SJCRH30 (cell line): ENCODE measurements at places on chromosomes 5 and 9. TPM values are rescaled to one million over a fixed set of nuclear protein-coding genes. Genes with fewer than 3 reads are reported as not detected.

DNA sequence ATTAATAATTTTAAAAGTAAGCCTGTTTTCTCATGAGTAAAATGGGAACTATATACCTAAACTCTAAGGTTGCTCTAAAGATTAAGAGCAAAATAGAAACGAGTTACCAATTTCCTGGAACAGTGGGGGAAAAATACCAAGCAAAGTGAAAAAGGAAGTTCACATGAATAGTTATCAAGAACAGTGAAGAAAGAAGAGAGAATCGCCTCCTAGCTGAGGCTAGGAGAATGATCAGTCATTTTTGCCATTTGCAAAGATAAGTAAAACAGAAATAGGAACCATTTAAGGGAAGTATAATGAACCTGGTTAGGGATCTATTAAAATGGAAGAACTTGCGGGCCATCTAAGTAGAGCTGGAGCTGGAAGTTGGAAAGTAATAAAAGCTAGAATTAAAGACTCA lies 50.7 kb downstream of the P4HA2 start:
- H3K36me3 ChIP-seq, result no peaks in the 10 kb centered on the region
- no peak overlapping the region for H3K4me3 ChIP-seq
- DNase-seq, result no peak
- peaks cover 8% of the 10 kb centered on the region for H3K4me1 ChIP-seq
- no peaks in the 10 kb centered on the region; the same call in 1 of the 2 replicates for H3K27me3 ChIP-seq
- H3K27ac ChIP-seq, result no peak overlapping the region

- no peak overlapping the region for H3K27ac ChIP-seq
- no peaks in the 10 kb centered on the region for H3K36me3 ChIP-seq
- no peaks in the 10 kb centered on the region for H3K27me3 ChIP-seq
- no peaks in the 10 kb centered on the region for H3K4me1 ChIP-seq
- no peak for DNase-seq
These were observed 13.0 kb upstream of the NR5A1 start for GRCh38 chr9:124520206-124520596.

GRCh38 chr9:5841771-5842573 lies 9.1 kb upstream of the ERMP1 start:
- no peaks in the 10 kb centered on the region for H3K36me3 ChIP-seq
- peaks cover 27% of the 10 kb centered on the region for H3K4me1 ChIP-seq
- DNase-seq, result peak; percentile 30
- H3K27me3 ChIP-seq, result no peaks in the 10 kb centered on the region
- no peak overlapping the region for H3K4me3 ChIP-seq
- no peak overlapping the region for H3K27ac ChIP-seq

GRCh38 chr5:97134634-97135033 lies 7.8 kb downstream of the LIX1 start:
- DNase-seq, result no peak
- H3K36me3 ChIP-seq, result no peaks in the 10 kb centered on the region
- peaks cover 38% of the 10 kb centered on the region for H3K4me1 ChIP-seq
- no peaks in the 10 kb centered on the region for H3K27me3 ChIP-seq
- H3K27ac ChIP-seq, result no peak overlapping the region
- no peak overlapping the region for H3K4me3 ChIP-seq

- DNase-seq, result no peak
- H3K4me3 ChIP-seq, result no peak overlapping the region
- H3K27me3 ChIP-seq, result no peaks in the 10 kb centered on the region
- H3K36me3 ChIP-seq, result no peaks in the 10 kb centered on the region
- no peak overlapping the region for H3K27ac ChIP-seq
These were observed 41.6 kb upstream of the SPATA31D4 start for GRCh38 chr9:81886665-81887064.

DNA sequence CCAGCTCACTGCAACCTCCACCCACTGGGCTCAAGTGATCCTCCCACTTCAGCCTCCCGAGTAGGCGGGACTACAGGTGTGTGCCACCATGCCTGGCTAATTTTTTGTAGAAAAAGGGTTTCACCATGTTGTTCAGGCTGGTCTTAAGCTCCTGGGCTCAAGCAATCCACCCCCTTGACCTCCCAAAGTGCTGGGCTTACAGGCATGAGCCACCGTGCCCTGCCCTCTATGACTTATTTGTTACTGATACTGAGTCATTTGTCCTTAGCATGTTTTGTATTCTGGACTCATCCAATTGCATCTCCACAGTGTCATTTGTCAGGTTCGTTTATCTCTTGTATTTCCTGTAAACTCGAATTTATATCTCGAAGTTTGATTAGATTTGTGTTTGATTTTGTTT lies 2.7 kb upstream of the ITK start:
- H3K4me1 ChIP-seq, result no peaks in the 10 kb centered on the region
- no peaks in the 10 kb centered on the region for H3K36me3 ChIP-seq
- no peak for DNase-seq
- no peak overlapping the region for H3K4me3 ChIP-seq
- H3K27ac ChIP-seq, result no peak overlapping the region

DNA sequence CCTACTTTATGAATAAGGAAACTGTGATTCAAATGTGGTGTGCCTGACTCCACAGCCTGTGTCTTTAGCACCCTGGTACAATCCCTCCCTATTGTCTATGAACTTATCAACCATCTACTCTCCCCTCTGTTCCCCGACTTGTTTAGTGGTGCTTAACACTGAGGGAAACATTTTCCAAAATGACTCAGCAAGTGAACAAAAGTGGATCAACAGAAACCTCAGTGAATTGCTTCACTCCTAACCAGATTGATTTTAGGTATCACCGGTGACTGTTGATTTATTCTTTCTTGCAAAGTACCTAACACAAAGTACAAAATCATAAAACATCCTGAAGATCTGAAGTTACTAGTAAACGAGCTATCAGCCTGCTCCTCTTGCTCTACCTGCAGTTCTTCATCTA lies 42.1 kb upstream of the RAPGEF6 start:
- H3K4me3 ChIP-seq, result no peak overlapping the region
- no peaks in the 10 kb centered on the region for H3K27me3 ChIP-seq
- H3K27ac ChIP-seq, result no peak overlapping the region

DNA sequence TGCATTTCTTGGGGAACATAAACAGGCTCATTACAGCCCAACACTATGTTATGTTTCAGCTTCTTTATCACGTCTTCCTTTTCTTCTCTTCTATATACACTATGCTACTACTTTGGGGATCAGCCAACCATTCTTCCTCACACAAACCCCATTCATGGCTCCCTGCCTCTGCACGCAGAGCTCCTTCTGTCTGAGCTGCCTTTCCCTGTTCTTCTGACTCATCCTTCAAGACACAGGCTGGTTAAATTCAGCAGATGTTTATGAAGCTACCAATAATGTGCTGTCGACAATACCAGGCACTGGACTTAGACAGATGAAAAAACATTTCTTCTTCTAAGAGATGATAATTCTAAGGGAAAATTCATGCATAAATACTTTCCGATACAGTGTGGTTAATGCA lies 102.5 kb upstream of the TXNDC8 start:
- no peaks in the 10 kb centered on the region for H3K27me3 ChIP-seq
- no peak overlapping the region for H3K4me3 ChIP-seq
- H3K36me3 ChIP-seq, result no peaks in the 10 kb centered on the region
- no peak overlapping the region for H3K27ac ChIP-seq
- peaks cover 7% of the 10 kb centered on the region; the same call in 1 of the 2 replicates for H3K4me1 ChIP-seq
- no peak for DNase-seq

DNA sequence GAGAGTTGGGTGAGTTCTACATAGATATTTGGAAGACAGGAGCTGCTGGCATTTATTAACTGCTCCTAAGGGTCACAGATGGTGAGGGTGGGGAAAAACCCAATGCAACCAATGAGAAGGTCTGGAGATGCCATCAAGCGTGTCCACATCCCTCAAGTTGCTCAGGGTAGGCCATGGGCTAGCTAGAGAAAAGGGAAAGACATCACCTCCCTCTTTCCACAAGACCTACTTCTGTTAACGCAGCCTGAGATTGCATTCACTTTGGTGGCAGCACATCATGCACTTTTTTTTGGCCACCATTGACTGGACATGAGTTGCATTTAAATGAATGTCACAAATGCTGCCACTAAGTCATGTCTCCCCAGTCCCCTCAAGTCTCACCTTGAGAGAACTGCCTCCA lies 71.4 kb downstream of the ARHGEF37 start:
- peaks cover 9% of the 10 kb centered on the region for H3K4me1 ChIP-seq
- H3K27ac ChIP-seq, result no peak overlapping the region

DNA sequence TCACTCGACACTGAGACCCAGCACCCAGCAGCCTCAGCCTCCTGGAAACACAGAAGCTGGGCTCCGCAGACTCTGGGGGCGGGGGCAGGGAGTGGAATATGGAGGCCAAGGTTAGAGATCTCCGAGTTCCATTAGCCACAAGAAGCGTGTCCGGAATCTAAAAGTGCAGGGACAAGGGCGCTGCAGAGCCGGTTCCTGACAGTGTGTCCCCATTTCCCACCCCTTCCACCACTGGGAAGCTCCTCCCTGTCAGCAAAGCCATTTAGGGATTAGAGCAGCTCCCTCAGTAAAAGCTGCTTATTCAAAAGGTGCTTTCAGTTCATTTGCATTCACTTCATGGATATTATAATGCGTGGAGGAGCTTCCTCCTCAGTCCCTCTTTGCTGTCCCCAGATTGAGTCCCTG lies 74.1 kb upstream of the HSPA9 start:
- H3K27me3 ChIP-seq, result no peaks in the 10 kb centered on the region
- H3K36me3 ChIP-seq, result no peaks in the 10 kb centered on the region
- peaks cover 39% of the 10 kb centered on the region for H3K4me1 ChIP-seq
- DNase-seq, result no peak
- H3K4me3 ChIP-seq, result no peak overlapping the region

GRCh38 chr9:109600142-109600541 lies 102.0 kb upstream of the PTPN3 start:
- H3K4me3 ChIP-seq, result no peak overlapping the region
- H3K4me1 ChIP-seq, result peaks cover 19% of the 10 kb centered on the region
- H3K36me3 ChIP-seq, result no peaks in the 10 kb centered on the region
- no peaks in the 10 kb centered on the region for H3K27me3 ChIP-seq
- H3K27ac ChIP-seq, result no peak overlapping the region

GRCh38 chr9:110797611-110798010 lies 129.0 kb downstream of the MUSK start:
- no peaks in the 10 kb centered on the region for H3K27me3 ChIP-seq
- no peak overlapping the region for H3K27ac ChIP-seq
- DNase-seq, result no peak
- no peak overlapping the region for H3K4me3 ChIP-seq

- no peaks in the 10 kb centered on the region for H3K4me1 ChIP-seq
- H3K36me3 ChIP-seq, result no peaks in the 10 kb centered on the region
- DNase-seq, result no peak
- no peak overlapping the region for H3K4me3 ChIP-seq
These were observed 11.9 kb downstream of the UNC5A start for GRCh38 chr5:176822041-176822792.

- peak; percentile 46 for DNase-seq
- H3K27ac ChIP-seq, result peak overlapping the region; percentile 17; the same call in 1 of the 2 replicates
These were observed 152.3 kb upstream of the KLF9 start for GRCh38 chr9:70566751-70567150.

- DNase-seq, result no peak
- no peaks in the 10 kb centered on the region for H3K27me3 ChIP-seq
- H3K4me3 ChIP-seq, result no peak overlapping the region
- no peaks in the 10 kb centered on the region for H3K4me1 ChIP-seq
These were observed 40.4 kb upstream of the HRH2 start for GRCh38 chr5:175617447-175617846.

- H3K36me3 ChIP-seq, result no peaks in the 10 kb centered on the region
- H3K4me3 ChIP-seq, result no peak overlapping the region
- peaks cover 12% of the 10 kb centered on the region; the same call in 1 of the 2 replicates for H3K4me1 ChIP-seq
These were observed 211.1 kb downstream of the DTWD2 start for GRCh38 chr5:118777189-118777736.

DNA sequence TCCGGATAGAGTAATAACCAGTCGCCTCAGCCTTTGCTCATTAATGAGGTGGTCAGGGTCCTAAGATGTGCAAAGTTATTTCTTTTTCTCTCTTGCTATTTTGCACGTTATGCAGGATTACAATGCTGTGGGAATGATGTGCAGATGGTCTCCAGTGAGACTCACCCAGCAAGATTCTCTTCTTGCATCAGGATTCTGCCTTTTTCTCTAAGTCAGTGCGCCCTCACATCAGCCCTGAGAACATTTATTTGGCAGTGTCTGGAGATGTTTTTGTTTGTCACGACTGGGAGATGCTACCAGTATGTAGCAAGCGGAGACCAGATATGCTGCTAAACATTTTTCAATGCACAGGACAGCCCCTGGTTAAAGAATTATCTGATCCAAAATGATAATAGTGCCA lies 280.3 kb upstream of the WWC1 start:
- no peaks in the 10 kb centered on the region for H3K27me3 ChIP-seq
- no peak overlapping the region for H3K4me3 ChIP-seq
- no peaks in the 10 kb centered on the region for H3K36me3 ChIP-seq
- H3K27ac ChIP-seq, result no peak overlapping the region

DNA sequence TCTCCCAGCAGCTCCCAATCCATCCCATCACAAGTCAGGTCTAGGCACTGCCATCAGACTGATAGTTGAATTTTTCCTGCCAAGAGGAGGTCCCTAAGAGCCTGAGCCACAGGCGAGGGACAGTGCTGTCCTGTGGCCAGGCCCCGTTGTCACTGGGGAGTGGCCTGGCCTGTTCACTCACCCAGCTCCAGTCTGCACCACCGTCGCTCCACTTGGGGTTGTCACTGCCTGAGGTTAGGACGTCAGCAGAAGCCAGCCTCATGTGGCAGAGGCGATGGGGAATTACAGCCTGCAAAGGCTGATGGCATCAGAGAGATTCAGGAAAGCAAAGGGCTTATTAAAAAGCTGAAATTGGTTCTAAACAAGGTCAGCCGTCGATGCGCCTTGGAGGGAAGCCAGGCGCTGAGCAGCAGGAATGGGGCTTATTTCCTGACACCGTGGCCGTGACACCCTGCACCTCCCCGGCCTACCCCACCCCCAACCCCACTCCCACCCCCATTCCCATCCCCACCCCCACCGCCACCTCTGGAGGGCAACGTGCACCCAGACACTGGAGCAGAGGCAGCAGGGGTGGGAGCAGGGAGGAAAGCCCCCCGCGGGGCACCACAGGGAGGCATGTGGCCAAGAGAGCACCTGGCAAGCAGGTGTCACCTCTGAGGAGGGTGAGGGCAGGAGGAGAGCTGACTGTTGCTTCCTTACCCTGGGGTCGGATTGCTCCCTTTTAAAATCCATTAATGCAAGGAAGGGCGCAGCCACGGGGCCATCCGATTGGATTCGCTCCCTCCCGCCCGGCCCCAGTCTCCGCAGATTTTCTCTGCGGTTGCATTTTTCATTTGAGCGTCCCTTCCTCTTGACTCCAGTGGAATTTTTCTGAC lies 3.1 kb upstream of the DBH start:
- peaks cover 42% of the 10 kb centered on the region for H3K4me1 ChIP-seq
- H3K4me3 ChIP-seq, result peak overlapping the region; percentile 21; the same call in 1 of the 2 replicates
- H3K27me3 ChIP-seq, result no peaks in the 10 kb centered on the region
- DNase-seq, result peak; percentile 61
- H3K27ac ChIP-seq, result peak overlapping the region; percentile 79

The PWWP2A gene
- 23.6 and 27.3 TPM in 2 replicates for total RNA-seq

The SPINK7 gene
- not detected in 2 replicates for total RNA-seq

The TCF7 gene
- 1.8 and 2.4 TPM in 2 replicates for total RNA-seq

The CFAP90 gene
- total RNA-seq, result 0.20 TPM in 1 of 2 replicates, not detected in the other

The ERAP2 gene
- total RNA-seq, result 4.2 and 6.7 TPM in 2 replicates

The GABRA1 gene
- not detected in 2 replicates for total RNA-seq

The FBLL1 gene
- not detected in 2 replicates for total RNA-seq

The STKLD1 gene
- 1.7 and 1.8 TPM in 2 replicates for total RNA-seq

The SLC46A2 gene
- not detected in 2 replicates for total RNA-seq

The CDHR2 gene
- not detected in 2 replicates for total RNA-seq

The GBGT1 gene
- 1.2 TPM in 2 replicates for total RNA-seq

The FOXD4L3 gene
- 0.71 and 0.86 TPM in 2 replicates for total RNA-seq

The RC3H2 gene
- total RNA-seq, result 84.7 and 91.0 TPM in 2 replicates

The ARAP3 gene
- 5.8 and 6.2 TPM in 2 replicates for total RNA-seq

The MAST4 gene
- 2.2 and 3.3 TPM in 2 replicates for total RNA-seq

The NFX1 gene
- 22.2 and 22.6 TPM in 2 replicates for total RNA-seq

The LIFR gene
- 27.4 and 30.6 TPM in 2 replicates for total RNA-seq
